Transverse colon (tissue), 4 donors: ENCODE measurements at places on chromosomes 2 and 18.

- H3K4me3 ChIP-seq = no peak overlapping the region
- no peaks in the 10 kb centered on the region for H3K36me3 ChIP-seq
- DNase-seq = no peak
- H3K4me1 ChIP-seq = peaks cover 7% of the 10 kb centered on the region
- H3K27me3 ChIP-seq = no peaks in the 10 kb centered on the region
Observed at GRCh38 chr2:59677158-59677557, 876.3 kb downstream of the BCL11A start.

DNA sequence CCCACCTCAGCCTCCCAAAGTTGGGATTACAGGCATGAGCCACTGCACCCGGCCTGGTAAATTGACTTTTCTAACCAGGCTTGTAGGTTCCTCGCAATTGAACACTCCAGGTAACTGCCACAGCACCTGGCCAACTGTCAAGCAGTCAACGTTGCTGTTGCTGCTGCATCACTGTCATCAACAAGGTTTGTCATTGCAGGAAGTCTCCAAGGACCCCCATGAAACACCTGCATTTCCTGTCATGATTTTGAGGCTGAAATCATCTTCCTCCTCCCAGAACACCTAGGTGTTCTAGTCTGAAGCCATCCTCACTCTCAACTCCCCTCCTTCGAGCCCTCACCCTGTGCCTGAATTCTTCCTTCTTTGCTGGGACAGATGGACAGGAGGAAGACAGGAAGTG lies 29.7 kb downstream of the GYPC start:
- H3K27me3 ChIP-seq = no peaks in the 10 kb centered on the region
- H3K36me3 ChIP-seq = no peaks in the 10 kb centered on the region
- DNase-seq = no peak
- H3K4me3 ChIP-seq = no peak overlapping the region
- no peaks in the 10 kb centered on the region for H3K4me1 ChIP-seq

- no peaks in the 10 kb centered on the region for H3K36me3 ChIP-seq
- no peak overlapping the region for H3K4me3 ChIP-seq
- H3K27me3 ChIP-seq = no peaks in the 10 kb centered on the region
- no peak overlapping the region for H3K27ac ChIP-seq
Observed at GRCh38 chr2:224518806-224519580, 66.2 kb downstream of the CUL3 start.

- H3K27ac ChIP-seq = no peak overlapping the region
- no peak for DNase-seq
- no peak overlapping the region for H3K4me3 ChIP-seq
Observed at GRCh38 chr2:1693723-1694122, 50.6 kb downstream of the PXDN start.

- H3K4me3 ChIP-seq = no peak overlapping the region
- peak; percentile 22 for DNase-seq
- H3K4me1 ChIP-seq = no peaks in the 10 kb centered on the region
- H3K36me3 ChIP-seq = no peaks in the 10 kb centered on the region
Observed at GRCh38 chr2:102442967-102443828, 20.2 kb downstream of the IL18RAP start.

DNA sequence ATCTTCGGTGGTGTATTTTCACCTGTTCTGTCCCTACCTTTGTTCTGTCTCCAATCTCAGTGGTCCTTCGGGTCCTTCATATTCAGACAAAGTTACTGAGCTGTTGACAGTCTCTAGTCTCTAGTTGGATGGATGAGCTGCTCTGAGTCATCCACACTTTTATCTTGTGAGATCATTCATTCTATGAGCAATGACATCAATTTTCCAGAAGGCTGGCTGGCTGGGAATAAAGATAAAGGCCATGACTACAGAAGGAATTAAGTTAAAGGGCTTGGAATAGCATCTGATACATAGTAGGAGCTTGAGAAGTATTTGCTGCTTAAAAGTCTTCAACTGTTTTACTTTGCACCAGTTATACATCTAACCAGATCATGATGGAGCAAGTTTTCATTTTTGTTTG lies 43.1 kb upstream of the SLC39A10 start:
- no peak for DNase-seq
- no peaks in the 10 kb centered on the region for H3K4me1 ChIP-seq
- H3K27me3 ChIP-seq = no peaks in the 10 kb centered on the region
- H3K27ac ChIP-seq = no peak overlapping the region

GRCh38 chr2:15205562-15205961 lies 355.6 kb downstream of the NBAS start:
- peaks cover 3% of the 10 kb centered on the region for H3K4me1 ChIP-seq
- H3K27ac ChIP-seq = no peak overlapping the region
- no peak overlapping the region for H3K4me3 ChIP-seq
- DNase-seq = no peak
- no peaks in the 10 kb centered on the region for H3K27me3 ChIP-seq
- no peaks in the 10 kb centered on the region for H3K36me3 ChIP-seq

- no peak overlapping the region for H3K4me3 ChIP-seq
- H3K27ac ChIP-seq = no peak overlapping the region
- DNase-seq = no peak
- no peaks in the 10 kb centered on the region for H3K36me3 ChIP-seq
Observed at GRCh38 chr2:176415174-176415895, 146.1 kb downstream of the MTX2 start.

- no peak overlapping the region for H3K27ac ChIP-seq
- H3K27me3 ChIP-seq = no peaks in the 10 kb centered on the region
- H3K36me3 ChIP-seq = no peaks in the 10 kb centered on the region
- H3K4me1 ChIP-seq = no peaks in the 10 kb centered on the region
- no peak overlapping the region for H3K4me3 ChIP-seq
- DNase-seq = no peak
Observed at GRCh38 chr18:53191634-53192033, 851.6 kb downstream of the DCC start.

GRCh38 chr18:10054366-10054765 lies 140.6 kb downstream of the VAPA start:
- H3K4me3 ChIP-seq = no peak overlapping the region
- no peaks in the 10 kb centered on the region for H3K36me3 ChIP-seq
- no peak for DNase-seq

DNA sequence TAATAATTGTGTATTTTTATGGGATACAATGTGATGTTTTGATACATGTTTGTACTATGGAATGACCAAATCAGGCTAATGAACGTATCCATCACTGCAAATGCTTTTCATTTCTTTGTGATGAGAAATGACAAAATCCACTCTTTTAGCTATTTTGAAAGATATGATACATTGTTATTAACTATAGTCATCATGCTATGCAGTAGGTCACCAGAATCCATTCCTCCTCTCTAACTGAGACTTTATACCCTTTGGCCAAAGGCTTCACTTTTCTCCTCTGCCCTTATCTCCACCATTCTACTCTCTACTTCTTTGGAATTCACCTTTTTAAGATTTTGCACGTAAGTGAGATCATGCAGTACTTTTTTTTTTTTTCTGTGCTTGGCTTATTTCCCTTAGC lies 44.5 kb upstream of the TMEM17 start:
- H3K36me3 ChIP-seq = no peaks in the 10 kb centered on the region
- H3K4me3 ChIP-seq = no peak overlapping the region
- no peaks in the 10 kb centered on the region for H3K27me3 ChIP-seq
- H3K4me1 ChIP-seq = peaks cover 6% of the 10 kb centered on the region

DNA sequence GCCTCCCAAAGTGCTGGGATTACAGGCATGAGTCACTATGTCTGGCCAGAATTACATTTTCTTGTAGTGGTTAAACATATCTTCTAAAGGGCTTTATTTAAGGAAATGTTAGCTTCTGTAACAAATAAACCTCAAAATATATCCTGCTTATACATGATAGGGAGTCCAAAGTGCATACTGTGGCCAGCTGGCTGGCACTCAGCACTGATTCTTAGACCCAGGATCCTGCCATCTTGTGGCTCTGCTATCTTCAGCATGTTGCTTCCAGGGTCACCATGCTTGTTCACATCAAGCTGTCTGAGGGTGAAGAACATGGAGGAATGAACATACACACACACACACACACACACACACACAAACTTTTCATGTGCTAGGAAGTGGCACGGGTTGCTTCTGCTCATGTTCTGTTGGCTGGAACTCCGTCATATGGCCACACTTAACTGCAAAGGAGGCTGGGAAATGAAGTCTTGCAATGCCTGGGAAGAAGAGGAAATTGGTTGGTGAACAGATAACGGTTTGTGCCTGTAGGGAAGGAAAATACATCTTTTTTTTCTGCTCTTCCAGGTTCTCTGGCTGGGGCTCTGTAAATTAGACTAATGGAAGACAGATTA lies 40.0 kb downstream of the NPPC start:
- no peaks in the 10 kb centered on the region for H3K36me3 ChIP-seq
- peaks cover 38% of the 10 kb centered on the region for H3K27me3 ChIP-seq
- no peaks in the 10 kb centered on the region for H3K4me1 ChIP-seq
- no peak overlapping the region for H3K4me3 ChIP-seq
- H3K27ac ChIP-seq = no peak overlapping the region

GRCh38 chr2:134379293-134379692 lies 125.4 kb downstream of the MGAT5 start:
- H3K4me3 ChIP-seq = no peak overlapping the region
- no peak overlapping the region for H3K27ac ChIP-seq
- DNase-seq = no peak
- no peaks in the 10 kb centered on the region for H3K36me3 ChIP-seq

DNA sequence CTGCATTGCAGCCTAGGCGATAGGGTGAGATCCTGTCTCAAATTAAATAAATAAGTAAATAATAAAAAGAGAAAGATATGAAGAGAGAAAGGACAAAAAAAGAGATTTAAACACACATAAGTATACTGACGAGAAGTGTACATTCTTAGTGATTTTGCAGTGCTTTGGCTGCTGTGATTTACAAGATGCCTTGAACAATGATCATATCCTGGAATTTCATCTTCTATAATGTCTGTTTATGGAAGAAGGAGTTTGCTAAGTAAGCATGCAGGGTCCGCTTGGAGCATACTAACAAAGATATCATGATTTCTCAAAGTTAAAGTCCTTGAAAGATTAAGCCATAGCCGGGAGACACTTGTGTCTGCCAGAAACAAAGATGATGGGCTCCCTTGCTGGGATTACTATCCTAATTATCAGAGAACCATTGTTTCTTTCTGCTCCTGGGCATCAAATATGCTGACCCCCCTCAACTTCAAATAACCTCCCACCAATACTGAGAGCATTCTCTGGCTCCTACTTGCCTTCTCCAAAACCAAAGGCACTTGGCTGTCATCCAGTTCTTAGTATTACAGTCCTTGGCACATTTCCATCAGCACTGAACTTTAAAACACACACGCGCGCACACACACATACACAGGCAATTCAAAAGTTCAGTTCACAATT lies 47.5 kb upstream of the STAM2 start:
- H3K4me1 ChIP-seq = peaks cover 30% of the 10 kb centered on the region
- no peak overlapping the region for H3K4me3 ChIP-seq
- H3K36me3 ChIP-seq = no peaks in the 10 kb centered on the region
- DNase-seq = peak; percentile 46
- H3K27me3 ChIP-seq = no peaks in the 10 kb centered on the region

DNA sequence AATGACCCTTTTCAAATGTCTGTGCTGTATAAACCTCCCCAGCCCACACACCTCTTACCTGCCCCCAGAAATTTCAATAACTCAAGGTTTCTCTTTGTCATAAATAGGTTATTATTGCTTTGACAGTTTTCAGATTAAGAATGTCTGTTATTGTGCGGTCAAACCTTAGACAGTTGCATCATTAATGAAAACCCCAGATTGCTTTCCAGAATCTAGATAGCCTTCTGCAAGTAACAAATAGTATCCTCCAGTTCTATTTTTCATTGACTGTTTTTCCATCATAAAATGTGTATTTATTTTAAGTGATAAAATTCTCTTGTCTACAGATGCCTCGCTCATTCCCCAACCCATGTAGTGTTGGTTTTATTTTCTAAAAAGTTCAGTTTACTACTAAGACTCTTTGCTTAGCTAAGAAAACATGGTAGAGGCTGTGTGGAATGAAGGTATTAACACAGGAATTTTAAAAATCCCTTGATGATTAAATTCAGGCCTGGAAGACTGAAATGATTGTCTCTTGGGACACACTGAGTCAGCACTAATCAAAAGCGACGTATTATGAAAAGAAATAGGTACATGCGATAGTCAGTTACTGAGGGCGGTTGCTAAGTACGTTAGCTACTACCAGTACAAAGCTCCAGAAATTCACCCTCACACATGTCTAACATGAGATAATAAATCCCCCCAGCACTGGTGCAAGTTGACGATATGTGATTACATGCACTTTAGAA lies 38.4 kb upstream of the ITGAV start:
- H3K27ac ChIP-seq = no peak overlapping the region
- DNase-seq = no peak
- no peak overlapping the region for H3K4me3 ChIP-seq
- H3K4me1 ChIP-seq = no peaks in the 10 kb centered on the region
- no peaks in the 10 kb centered on the region for H3K36me3 ChIP-seq

- H3K27ac ChIP-seq = no peak overlapping the region
- H3K36me3 ChIP-seq = no peaks in the 10 kb centered on the region
- no peak for DNase-seq
- H3K27me3 ChIP-seq = no peaks in the 10 kb centered on the region
Observed at GRCh38 chr2:233584210-233584609, 17.6 kb upstream of the USP40 start.

DNA sequence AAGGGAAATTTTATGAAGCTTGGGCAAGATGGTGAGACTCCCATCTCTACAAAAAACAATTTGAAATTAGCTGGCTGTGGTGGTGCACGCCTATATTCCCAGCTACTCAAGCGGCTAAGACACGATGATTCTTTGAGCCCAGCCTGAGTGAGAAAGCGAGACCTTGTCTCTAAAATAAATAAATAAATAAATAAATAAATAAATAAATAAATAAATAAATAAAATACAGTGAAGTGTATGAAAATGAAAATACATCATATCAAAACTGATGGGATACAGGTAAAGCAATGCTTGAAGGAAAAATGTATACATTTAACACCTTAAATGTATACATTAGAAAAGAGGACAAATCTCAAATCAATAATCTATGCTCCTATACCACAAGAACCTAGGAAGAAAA lies 15.7 kb downstream of the EXOC6B start:
- DNase-seq = no peak
- H3K4me3 ChIP-seq = no peak overlapping the region
- no peak overlapping the region for H3K27ac ChIP-seq
- no peaks in the 10 kb centered on the region for H3K27me3 ChIP-seq

DNA sequence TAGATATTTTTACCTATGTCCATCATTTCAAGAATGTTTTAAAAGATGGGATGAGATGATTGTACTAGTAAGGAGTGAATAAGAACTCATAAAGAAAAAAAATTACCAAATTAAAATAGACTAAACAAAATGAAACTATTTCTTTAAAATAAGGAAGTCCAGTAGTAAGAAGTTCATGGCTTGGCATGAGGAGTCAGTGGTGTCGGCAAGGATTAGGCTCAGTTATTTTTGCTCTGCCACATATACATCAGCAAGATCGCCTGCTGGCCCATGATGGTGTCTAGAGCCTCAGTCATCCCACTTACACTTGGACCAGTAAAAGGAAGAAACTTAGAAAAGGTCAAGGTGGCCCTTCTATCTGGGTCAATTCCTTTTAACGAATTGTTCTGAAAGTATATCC lies 300.9 kb upstream of the SLC8A1 start:
- DNase-seq = no peak
- no peaks in the 10 kb centered on the region for H3K27me3 ChIP-seq
- H3K4me3 ChIP-seq = no peak overlapping the region
